Activated naive CD4-positive, alpha-beta T cell (primary cell): ENCODE measurements at places on chromosomes 7 and 10.

GRCh38 chr10:110496553-110497437, 912 bp upstream of the DUSP5 start:
- no peak for DNase-seq

- DNase-seq = no peak
Observed at GRCh38 chr10:97128516-97129154, 57.1 kb downstream of the SLIT1 start.

GRCh38 chr7:28700790-28701203, 257.3 kb downstream of the TRIL start:
- no peak for DNase-seq

DNA sequence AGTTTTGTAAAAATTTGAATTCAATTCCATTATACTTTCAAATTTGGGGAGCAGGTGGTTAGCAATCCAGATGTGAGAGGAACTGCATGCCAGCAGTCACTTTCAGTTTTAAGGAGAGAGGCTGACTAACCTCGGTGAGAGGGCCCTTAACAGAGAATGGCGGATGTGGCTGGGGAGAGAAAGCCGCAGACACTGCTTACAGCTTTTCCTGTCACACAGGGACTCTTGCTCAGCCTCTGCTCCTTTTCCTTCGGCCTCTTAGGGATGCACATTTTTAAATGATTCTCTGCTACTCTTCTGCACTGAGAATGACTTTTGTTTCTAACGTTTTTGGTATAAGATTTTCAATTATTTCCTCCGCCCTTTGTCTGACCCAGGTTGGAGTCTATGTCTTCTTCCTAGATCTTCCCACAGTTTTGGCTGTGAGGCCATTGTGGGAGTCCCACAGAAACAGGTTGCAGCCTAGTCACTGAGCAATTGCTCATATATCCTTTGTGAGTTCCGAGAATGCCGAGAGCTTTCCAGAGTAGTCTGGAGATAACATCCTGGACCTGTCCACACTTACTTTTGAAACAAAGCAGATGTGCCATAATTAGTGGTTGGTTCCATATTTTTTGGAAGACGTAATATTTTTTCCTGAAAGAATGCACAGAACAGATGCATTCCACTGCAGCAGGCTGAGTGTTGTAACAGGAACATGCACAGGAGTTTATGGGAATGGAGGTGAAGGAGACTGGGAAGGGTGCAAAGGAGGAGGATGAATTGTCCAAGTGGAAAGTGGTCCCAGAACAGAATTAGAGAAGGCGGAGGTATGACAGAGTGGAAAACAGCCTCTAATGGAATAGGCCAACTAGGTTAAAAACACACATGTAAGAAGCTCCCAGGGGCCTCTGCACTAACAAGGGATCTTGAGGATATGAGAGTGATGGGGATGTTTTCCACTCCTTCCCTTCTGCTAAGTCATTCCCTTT, 168.0 kb upstream of the ZNF32 start:
- DNase-seq = no peak

DNA sequence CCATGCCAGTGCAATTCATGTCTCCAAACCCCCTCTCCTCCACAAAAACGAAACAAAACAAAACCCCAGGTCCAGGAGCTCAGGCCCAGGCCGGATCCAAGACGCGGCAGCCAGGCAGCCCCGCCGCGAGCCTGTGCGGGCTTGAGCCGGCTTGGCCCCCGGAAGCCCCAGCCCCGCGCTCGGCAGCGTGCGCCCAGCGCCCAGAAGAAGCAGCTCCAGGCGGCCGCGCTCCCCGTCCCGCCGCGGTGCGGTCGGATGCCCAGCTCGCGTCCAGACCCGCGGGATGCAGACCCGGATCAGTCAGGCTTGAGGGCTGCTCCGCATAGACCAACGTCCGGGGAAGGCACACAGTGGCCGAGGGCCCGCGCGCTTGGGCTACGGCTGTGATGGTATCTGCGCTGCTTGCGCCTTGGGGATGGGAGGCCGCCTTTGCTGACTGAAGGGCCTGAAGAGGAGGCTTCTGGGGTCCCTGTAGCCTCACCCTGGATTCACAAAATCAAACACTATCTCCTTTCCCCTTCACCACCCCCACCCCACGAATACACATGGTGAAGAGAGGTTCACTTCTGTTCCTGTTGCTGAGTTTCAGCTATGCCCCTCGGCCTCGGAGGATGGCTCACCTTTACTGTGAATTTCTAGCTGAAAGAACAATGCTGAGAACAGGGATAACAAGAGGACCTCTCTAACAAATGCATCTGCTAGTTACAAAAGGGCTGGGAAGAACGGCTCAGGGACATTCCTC, 79.9 kb upstream of the EN2 start:
- DNase-seq = no peak

DNA sequence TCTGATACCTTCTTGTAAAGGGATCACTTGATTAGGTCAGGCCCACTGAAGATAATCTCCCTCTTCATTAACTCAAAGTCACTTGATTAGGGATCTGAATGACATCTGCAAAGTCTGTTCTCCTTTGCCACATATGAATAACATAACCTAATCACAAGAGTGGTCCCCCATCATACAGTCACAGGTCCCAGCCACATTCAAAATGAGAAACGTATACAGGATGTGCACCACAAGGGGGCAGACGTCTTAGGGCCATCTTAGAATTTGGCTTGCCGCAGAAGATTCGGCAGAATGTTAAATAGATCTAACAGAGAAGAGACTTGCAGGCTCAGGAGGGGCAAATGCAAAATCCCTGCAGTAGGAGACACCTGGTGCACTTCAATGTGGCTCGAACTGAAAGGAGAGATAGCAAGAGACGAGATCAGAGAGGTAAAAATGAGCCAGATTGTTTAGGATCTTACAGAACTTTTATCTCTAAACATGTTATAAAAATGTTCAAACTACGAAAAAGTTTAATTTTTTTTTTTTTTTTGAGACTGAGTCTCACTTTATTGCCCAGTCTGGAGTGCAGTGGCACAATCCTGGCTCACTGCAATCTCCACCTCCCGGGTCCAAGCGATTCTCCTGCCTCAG, 10.4 kb upstream of the SMC3 start:
- peak; percentile 32 for DNase-seq

DNA sequence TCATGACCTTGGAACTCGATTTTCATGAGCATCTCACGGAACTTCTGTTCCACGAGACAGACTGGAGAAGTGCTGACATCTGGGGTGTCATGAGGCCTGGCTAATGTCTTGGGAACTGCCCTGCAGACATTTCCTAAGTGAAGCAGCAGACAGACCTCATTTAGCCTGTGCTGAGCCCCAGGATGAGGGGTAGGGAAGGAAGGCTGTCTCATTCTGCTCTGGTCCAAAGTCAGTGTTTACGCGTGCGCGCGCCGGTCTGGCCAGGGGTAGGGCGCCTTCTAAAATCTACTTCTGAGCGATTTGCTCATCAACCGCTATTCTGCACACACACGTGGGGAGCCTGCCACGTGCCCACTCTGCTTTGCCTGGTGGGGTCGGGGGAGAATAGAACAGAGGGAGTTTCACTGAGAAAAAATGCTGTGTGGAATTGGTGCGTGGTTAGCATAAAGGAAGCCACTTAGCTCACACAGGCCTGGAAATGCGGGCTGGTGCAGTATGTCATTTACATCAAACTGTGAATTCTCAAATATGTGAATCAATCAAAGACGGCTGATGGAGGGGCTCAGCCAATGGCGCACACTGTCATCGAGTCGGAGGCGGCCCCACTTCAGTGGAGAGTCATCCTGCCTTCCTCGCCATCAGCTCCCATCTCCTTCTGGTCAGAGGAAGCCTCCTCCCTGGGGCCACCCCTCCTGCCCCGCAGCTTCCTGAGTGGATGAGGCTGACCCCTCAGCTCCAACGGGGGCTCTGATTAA, 335.1 kb downstream of the ADARB2 start:
- no peak for DNase-seq

DNA sequence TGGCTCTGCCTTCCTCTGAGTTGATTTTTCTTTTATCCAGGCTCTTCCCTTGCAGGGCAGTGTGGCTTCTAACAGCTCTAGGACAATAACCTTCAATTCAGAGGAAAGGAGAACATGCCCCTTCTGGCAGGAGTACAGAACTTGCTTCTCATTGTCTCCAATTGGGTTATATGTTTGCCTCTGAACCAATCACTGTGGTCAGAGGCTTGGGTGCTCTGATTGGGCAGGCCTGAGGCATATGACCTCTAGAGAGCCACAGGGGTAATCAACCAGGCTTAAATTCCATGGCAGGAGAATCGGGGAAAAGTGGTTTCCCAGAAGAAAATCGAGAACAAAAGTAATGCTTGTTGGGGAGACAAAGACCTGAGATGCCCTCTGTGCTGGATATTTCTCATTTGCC, 240.0 kb downstream of the REEP3 start:
- DNase-seq = no peak

- no peak for DNase-seq
Observed at GRCh38 chr10:29343607-29344038, 54.8 kb downstream of the LYZL1 start.

DNA sequence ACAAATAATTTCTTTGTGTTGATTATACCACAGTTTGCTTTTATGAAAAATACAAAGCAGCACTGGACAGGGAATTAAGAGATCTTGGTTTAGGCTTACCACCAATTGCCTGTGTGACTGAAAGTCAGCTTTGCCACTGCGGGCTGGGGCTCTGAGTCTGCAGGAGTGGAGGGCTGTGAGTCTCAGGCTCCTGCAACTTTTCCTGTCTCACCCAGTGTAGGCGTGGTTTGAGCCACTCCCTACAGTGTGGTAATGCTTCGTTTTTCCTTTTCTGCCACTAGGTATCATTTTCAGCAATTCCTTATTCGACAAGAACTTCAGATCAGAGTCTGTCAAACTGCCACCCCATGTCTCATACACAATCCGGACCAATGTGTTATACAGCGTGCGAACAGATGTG, 180.6 kb downstream of the ABCA13 start:
- DNase-seq = no peak

GRCh38 chr10:35533565-35533964, 71.6 kb upstream of the GJD4 start:
- DNase-seq = no peak

- DNase-seq = no peak
Observed at GRCh38 chr7:103799298-103799697, 190.2 kb downstream of the RELN start.

- DNase-seq = no peak
Observed at GRCh38 chr10:104895541-104895940, 254.5 kb downstream of the SORCS3 start.

GRCh38 chr7:96861-97260, 95.5 kb upstream of the FAM20C start:
- no peak for DNase-seq

DNA sequence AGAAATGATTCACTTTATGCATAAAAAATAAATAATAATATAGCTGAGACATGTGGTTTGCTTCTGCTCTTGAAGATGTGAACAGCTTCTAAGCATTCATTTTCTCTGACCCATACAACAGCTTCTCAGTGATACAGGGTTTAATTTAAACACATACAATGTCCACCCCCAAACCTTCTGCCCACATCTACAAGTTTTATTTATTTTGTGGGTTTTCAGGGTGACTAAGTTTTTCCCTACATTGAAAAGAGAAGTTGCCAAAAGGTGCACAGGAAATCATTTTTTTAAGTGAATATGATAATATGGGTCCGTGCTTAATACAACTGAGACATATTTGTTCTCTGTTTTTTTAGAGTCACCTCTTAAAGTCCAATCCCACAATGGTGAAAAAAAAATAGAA, 17.2 kb downstream of the INHBA start:
- DNase-seq = no peak

GRCh38 chr7:98864731-98865453, 4.9 kb downstream of the TMEM130 start:
- DNase-seq = no peak

GRCh38 chr10:42488416-42488815, 150.0 kb downstream of the ZNF33B start:
- no peak for DNase-seq

- no peak for DNase-seq
Observed at GRCh38 chr10:43594944-43595589, 11.2 kb upstream of the ZNF485 start.

GRCh38 chr7:157490465-157490912, 153.7 kb downstream of the DNAJB6 start:
- DNase-seq = no peak

DNA sequence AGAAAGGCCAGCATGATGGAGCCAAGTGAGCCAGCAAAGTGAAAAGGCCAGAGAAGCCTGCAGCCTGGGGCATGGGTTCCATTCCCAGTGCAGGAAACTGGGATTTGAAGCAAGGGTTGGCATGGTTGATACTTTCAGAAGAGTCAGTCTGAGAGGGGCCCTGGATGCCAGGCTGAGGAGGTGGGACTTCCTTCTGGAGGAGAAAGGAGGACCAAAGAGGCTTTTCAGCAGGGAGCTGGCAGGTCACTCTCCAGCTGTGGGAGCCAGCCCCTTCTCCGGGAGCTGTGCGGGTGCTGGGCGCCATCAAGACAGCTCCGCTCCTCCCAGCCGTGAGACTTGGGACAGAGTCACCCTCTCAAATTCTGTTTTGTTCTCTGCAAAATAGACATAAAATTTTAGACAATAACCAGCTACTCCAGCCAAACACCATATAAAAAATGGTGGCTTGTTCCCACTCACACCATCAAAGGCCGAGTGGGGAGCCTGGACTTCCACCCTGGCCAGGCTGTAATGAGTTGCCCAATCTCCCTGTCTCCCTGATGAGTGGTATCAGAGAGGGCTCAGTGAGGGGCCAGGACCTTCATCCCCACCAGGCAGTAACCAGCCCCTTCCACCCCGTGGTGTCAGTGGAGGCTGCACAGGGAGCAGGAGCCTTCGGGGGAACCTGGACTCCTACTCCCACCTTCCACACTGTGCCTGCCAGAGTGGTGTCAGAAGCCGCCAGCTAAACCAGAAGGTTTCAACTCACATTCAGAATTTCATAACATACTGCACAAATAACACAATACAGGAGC, 133.6 kb upstream of the RET start:
- no peak for DNase-seq

GRCh38 chr7:92797284-92797683, 39.1 kb downstream of the CDK6 start:
- DNase-seq = no peak

GRCh38 chr7:69678494-69679187, 80.4 kb downstream of the AUTS2 start:
- DNase-seq = no peak

GRCh38 chr7:137110091-137110509, 233.4 kb downstream of the PTN start:
- DNase-seq = no peak

GRCh38 chr10:118407026-118407425, 64.9 kb upstream of the FAM204A start:
- no peak for DNase-seq

DNA sequence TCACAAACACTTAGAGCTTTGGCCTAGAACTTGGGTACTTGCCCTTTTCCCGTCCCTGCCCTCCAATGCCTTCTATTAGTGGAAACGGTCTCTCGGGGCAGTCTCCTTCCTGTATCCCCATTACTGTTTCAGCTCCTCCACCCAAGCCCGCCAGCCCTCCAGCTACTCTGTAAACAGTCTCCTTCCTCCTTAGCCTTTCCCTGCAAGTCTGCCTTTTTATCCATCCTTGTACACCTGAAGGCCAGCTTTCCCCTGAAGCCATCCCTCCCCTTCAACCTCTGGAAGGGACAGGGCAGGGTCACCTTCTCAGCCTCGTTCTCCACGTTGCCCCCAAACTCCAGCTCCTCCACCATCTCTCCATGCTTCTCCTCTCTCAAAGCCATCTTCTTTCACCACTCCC, 108.1 kb upstream of the ZNF746 start:
- DNase-seq = no peak

- no peak for DNase-seq
Observed at GRCh38 chr10:37226524-37226923, 101.1 kb downstream of the ANKRD30A start.

GRCh38 chr10:58457761-58458616, 54.7 kb upstream of the BICC1 start:
- no peak for DNase-seq
